ENCODE measurements at places on chromosomes 7 and 10. TPM values are rescaled to one million over a fixed set of nuclear protein-coding genes. Genes with fewer than 3 reads are reported as not detected.

- no peak for DNase-seq
Measured at GRCh38 chr7:5356751-5357119, 66.9 kb downstream of the TNRC18 start.

GRCh38 chr10:9289811-9290210 is 1235.3 kb downstream of the GATA3 start:
- DNase-seq = no peak

DNA sequence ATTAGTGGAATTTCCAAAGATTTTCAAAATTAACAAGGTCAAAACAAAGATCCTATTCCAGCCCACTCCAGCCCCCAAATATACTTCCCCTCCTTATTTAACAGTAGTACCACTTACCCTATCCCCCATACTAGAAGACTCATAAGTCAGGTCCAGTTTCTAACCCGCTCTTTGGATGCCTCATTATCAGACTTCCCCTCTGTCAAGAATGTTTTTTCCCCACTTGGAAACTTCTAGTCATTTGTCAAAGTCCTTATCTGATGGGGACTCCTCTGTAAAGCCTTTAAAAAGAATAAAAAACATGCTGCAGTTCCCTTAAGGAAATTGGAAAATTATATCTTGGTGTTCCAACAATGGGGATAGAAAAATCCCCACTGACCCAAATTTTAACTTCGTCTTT is 70.1 kb downstream of the IMMP2L start:
- no peak for DNase-seq

GRCh38 chr7:4661871-4662270 is 20.2 kb upstream of the FOXK1 start:
- DNase-seq = no peak

DDIT4 gene
- total RNA-seq = 13.6 TPM

DNA sequence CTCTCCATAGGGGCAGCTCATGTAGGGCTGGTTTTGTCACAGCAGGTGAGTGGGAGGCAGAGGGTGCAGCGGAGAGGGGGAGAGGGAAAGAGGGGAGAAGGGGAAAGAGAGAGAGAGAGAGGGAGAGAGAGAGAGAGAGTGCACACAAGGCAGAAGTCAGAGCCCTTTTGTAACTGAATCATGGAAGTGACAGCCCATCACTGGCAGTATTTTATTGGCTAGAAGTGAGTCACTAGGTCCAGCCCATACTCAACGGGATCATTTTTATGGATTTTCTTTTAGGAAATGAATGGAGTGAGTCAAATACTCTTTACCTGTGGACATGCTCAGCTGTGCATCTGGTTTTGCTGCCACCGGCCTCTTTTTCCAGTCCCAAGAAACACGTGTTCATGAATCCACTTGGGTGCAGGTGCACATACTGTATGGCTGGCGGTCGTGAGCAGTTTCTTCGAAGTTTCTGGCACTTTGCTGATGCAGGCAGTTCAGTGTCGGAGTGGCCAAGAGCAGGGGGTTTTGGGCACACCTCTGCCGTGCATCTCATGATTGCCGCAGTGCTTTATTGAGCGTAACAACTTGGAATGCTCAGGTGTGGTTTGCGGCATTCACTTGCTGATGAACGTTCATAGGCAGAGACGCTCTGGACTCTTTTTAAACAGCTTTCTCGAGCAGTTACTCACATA is 40.3 kb downstream of the DOCK1 start:
- DNase-seq = no peak

DNA sequence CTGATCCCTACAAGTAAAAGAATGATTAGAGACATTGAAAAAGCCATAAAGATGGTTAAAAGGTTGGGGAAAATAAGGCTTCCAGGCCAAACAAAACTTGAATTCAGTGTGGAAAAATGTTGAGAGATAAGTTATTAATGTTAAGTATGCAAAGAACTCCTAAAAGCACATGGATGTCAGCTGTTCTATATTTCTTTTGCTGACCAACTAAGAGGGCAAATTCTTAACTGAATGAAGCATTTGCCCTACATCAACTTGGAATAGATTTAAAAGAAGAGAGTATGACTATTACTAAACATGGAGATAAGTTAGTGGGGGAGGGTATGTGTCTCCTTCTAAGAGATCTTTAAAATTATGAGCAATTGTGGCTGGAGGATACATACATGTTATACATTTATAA is 124.8 kb downstream of the KIAA1217 start:
- no peak for DNase-seq

C10orf105 gene
- not detected for total RNA-seq

DNA sequence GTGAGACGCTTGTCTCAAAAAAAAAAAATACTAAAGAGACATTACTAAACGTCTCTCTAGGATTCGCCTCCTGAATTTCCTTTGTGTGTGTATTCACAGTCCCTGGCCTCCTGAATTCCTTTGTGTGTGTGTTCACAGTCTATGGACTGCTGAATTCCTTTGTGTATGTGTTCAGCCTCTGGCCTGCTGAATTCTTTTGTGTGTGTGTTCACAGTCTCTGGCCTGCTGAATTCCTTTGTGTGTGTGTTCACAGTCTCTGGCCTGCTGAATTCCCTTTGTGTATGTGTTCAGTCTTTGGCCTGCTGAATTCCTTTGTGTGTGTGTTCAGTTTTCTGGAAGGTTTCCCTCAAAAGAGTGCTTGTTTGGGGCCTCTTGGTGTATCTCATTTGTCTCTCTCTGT is 8.2 kb downstream of the BMS1 start:
- no peak for DNase-seq

DNA sequence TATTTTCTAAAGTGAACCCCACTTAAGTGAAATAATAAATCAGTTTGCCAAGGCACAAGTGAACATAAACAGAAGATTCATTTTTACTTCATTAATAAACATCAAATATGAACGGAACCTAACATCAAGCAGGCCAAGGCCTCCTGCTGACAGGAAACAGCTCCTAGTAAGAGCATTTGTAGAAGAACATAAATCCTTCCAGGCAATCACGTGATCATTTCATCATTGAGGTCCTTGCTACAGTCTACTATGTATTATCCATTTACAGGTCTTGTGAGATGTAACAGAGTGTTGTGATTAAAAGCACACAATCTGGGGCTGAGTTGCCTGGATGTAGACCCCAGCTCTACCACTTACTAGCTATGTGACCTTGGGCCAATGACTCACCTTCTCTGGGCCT is 70.6 kb downstream of the CALD1 start:
- DNase-seq = no peak

- DNase-seq = no peak
Measured at GRCh38 chr7:36692456-36692855, 31.8 kb downstream of the AOAH start.

GRCh38 chr7:156691764-156692163 is 51.2 kb downstream of the RNF32 start:
- no peak for DNase-seq

Data from SJSA1 (cell line).